ENCODE measurements at places on chromosomes 7 and 10.

DNA sequence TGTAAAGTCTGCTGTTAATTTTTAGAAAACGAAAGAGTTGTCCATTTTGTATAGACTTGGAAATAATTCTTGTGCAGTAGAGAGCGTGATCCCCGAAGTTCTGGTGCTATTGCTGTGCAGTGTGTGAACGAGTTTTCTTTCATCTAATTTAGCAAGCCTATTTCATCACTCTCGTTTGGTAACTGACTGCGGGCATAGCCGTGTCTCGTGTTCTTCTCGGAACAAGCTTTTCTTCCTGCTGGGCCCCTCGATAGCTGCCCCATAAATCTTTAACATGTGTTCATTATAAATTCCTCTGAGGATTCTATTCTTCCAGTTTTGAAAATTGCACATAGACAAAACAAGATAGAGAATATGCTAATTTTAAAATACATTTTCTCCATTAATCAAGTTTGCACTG is 622.0 kb upstream of the PFKP start:
- no peak for DNase-seq

GRCh38 chr10:6151087-6151977 is 51.4 kb upstream of the PFKFB3 start:
- DNase-seq, result peak; percentile 64

DNA sequence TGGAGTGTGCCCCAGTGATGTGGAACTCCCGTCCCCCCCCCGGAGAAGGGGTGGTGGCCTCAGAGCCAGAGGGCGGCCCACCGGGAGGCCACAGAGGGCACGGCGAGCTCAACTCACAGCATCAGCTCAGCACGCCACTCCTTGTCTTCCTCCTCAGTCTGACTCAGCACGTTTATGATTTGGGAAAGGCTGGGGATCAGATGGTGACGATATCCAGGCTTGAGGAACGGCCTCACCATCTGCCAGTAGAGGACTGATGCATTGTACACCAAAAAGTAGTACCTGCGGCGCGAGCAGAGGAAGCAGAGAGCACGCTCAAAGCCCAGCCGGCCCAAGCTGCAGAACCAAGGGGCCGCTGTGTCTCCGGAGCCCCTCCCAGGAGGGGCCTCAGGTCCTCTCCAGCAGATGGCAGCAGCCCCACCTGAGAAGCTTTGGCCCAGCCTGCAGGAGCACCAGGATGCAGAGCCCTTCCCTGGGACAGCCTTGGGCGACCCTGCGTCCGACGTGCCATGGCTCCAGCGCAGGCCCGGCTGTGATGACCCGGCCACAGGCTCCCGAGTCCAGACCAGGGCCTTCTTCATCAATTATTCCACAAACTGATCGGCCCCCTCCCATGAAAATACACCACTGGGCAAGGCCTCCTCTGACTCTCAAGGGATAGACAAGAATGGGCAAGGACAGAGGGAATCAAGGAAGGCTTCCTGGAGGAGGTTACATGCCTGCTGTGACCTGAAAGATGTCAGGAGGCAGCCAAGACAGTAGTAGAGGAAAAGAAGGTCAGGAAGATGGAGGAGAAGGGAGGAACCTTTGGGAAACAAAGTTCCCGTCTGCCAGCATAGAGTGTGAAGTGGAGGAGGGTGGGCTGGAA is 3.7 kb downstream of the CFAP46 start:
- DNase-seq, result no peak

DNA sequence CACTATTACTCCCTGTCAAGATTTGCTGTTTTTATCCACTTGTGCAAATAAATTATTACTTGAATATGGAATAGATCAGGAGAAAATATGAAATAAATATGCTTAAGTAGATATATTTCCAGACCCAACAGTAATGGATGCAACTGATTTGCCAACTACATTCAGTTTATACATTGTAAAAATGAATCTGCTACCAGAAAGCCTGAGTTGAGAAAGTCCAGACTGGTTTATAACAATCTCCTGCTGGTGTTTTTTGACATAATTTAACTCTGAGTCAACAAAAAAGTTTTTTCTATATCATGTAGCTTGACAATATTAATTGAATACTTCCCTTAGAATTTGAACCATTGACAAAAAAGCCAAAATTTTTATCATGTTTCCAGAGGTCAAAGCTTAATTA is 265.8 kb upstream of the SEMA3D start:
- DNase-seq, result no peak

- DNase-seq, result no peak
Observed at GRCh38 chr7:128422842-128423241, 13.1 kb upstream of the IMPDH1 start.

DNA sequence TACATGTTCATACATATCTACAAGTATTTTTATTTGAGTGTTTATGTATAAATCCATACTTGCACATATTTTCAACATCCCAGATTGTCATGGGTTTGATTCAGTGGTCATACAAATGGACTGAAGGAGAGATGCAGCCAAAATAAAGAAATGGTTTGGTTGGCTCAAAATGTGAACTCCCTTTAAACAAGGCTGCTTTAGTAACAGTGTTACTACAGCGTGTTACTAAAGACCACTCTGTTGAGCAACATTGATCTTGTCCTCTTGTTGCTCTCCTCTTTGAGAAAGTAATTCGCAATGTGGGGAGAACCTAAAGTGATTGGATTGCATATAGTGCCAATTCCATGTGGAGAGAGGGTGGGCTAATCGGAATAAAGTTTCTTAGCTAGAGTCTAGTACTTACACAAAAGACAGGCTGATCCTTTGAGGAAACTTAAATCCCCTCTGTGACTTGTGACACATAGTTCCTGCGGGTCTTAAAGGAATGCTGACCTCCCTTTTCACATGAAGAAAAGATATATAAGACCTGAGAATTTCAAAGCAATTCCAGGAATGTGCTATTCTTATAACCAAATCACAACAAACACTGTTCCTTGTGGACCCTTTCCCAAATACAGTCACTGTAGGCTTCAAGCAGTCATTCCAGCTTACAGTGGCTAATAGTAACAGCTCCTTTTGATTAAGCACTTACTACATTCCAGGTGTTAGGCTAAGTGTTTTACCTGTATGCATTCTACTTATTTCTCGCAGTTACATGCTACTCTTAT is 144.3 kb downstream of the FZD1 start:
- no peak for DNase-seq

DNA sequence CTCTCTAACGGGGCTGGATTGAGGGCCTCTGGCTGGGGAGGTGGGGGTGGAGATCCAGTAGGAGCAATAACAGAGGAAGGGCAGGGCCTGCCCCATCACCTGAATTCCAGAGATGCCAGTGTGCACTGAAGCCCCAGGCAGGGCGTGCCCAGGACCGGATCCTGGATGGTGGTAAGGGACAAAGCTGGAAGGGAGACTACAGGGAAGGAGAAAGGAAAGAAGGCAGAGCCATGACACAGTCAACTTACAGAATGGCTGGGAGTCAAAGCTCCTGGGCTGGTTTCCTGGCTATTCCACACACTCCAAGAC is 666 bp downstream of the TMEM139 start:
- DNase-seq, result no peak

GRCh38 chr7:128829391-128830166 is 627 bp upstream of the FLNC start:
- DNase-seq, result no peak

DNA sequence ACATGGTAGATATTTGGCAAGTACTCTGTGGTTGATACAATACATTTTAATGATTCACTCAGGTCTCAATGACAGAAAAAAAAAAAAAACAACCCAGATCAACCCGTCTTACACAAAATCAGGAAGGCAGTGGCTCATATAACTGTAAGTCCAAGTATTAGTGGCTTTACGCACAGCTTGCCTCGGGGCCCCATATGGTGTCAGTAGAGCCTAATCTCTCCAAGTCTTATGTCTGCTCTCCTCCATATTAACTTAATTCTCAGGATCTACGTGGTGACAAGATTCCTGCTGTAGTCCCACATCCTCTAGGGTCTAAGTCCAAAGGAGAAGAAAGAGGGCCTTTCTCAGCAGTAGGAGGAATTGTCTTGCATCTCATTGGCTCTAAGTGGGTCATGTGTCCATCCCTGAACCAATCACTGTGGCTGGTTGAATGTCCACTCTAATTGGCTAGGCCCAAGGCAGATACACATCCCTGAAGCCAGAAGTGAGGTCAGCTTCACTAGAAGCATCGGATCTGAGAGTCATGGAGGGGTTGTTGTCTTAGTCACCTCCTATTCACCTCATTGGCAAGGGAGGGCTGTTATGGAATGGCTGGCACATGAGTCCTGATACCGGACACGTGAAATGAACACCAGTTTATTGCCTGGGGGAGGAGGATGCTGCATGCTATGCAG is 20.5 kb upstream of the PLPP4 start:
- DNase-seq, result no peak

GRCh38 chr10:132521041-132521465 is 16.5 kb upstream of the INPP5A start:
- no peak for DNase-seq

DNA sequence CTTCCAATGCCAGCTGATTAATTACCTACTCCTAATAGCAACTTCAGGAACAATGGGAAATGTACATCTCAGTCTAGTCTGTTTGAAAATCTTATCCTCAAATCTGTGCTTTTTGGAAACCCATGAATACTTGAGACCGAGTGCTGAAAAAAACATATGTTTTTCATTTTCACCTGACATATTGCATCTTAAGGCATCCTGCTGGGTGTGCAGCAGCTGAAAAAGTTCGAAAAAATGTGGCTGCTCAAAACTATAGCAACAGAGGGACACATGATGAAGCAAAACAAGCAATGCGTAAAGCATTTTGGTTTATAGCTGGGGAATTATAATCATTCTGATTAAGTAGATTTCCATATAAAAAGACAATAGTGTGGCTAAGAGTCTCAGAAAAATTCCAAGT is 218.0 kb downstream of the CREB5 start:
- DNase-seq, result peak; percentile 16
